ENCODE measurements at places on chromosomes 1 and 21. TPM values are rescaled to one million over a fixed set of nuclear protein-coding genes. Genes with fewer than 3 reads are reported as not detected.

DNA sequence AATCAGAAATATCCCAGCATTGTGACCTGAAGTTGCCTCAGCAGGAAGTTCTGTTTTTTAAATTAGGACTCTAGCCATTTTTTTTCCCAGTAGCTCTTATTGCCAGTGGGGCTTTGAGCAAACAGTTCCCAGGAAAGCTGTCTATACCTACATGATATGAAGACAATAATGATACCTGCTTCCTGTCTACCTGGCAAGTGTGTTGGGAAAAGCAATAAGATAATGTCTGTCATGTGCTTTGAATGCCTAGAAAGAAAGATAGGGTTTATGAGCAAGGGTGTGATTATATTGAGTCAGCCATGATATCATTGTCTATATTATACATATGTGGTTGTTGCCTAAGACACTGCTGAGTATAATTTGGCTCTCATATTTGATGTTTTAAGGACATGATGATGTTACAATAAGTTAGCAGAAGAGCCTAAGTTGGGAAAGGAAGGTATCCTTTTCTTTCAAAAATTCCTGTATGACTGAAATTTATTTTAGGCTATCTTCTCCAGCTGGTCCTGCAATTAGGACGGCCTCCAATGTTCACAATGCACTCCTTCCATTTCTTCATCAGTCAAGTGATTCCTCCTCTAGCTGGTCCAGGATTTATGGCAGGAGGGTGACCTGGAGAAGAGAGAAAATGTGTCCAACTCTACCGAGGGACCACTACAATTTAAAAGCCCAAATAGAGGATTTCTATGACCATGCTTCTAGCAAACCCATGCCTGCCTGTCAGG lies 99.6 kb upstream of the CDC42BPA start:
- DNase-seq: no peak

DNA sequence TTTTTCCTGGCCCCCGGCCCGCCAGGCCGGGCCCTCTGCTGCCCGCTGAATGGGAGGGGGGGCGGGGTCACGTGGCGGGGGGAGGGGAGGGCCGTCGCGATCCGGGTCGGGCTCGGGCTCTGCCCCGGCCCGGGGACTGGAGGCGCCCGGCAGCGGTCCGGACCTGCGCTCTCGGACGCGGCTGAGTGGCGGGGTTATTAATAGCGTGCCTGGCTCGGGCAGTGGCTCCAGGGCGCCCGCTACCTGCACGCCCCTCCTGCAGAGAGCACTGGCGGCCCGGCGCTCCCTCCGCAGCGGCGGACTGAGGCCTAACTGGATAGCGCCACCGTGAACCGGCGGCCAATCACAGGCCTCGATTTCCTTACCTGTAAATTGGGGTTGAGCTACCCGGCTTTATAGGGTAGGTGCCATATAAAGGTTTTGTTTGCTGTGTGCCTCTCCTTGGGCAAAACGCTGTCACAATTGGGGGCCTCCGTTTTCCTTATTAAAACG lies 28.1 kb downstream of the AHDC1 start:
- DNase-seq: no peak

The LCK gene
- total RNA-seq: 188 TPM

The RHCE gene
- 0.25 TPM for total RNA-seq

The SMPDL3B gene
- not detected for total RNA-seq

The C1orf167 gene
- total RNA-seq: not detected
